ENCODE measurements at places on chromosomes 16 and 17.

DNA sequence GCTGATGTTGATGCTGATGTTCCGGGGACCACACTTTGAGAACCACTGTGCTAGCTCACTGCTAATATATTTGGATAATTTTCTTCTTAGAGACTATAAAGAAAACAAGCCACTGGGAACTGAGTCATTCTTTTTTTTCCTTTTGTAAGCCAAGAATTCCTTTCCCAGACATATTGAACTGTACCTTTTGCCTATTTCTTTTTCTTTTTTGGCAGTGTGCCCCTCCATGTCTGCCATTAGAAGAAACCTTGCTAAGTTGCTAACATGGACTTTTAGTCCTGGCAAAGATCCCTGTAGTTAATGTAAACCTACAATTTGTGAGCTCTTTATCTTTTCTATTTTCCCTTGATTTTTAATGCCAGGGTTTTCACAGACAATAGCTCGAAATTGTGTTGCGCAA lies 17.3 kb upstream of the ERCC4 start:
- DNase-seq: no peak

DNA sequence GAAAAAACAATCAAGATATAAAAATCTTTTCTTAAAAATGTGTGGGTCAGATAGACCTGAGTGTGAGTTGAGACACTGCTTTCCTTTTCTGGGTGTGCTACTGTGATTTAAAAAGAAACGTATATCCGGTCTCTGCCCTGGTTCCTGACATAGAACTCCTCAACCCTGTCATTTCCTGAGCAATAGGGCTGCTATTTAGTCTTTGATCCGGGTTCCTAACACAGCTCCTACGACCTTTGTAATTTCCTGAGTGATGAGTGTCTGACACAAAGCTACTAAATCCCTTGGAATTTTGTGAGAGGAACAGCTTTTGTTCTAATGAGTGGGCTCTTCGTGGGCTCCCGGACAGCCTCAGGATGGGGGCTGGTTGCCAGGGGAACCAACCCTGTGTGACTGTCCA lies 93.9 kb upstream of the FA2H start:
- DNase-seq: no peak

GRCh38 chr17:3440451-3440850 lies 6.8 kb upstream of the OR1E2 start:
- DNase-seq: no peak

DNA sequence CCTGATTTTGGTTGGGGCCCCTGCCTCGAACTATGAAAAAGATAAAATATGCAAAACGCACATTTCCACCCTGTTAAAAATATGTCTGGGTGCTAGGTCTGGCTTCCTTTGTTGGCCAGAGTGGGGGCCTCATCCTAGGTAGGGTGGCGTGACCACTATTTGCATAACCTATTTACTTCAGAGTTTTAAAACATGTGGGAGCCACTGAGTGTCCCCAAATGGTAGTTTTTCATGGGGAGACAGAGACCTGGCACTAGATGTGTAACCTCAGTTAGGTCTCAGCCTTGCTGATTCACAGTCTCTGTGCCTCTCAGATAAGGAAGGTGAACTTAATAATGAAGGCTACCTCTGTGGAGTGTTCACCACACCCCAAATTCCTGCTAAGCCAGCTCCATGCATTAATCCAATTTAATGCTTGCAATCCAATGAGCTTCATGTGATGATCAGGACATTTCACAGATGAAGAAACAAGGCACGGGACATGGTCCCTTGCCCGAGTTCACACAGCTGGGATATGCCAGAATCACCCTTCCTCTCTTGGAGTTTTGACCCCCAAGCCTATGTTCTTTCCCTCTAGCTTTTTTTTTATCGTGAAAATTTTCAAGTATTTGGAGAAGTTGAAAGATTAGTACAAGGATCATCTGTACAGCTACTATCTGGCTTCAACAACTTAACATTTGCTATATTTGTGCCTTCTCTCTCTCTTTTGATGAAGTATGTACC lies 103.4 kb downstream of the IRF8 start:
- DNase-seq: no peak

DNA sequence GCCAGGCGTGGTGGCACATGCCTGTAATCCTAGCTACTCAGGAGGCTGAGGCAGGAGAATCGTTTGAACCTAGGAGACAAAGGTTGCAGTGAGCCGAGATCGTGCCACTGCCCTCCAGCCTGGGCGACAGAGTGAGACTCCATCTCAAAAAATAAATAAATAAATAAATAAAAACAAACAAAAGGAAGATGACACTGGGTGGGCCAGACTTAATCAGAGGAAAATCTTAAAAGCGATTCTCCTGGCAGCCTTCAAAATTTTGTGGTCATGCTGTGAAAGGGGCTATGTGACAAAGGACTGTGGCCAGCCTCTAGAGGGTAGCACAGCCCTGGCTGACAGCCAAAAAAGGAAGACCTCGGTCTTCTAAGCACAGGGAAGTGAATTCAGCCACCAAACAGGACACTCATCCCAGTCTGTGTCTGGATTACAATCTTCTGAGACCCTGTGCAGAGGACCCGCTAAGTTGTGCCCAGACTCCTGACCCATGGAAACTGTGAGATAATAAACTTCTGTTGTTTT lies 391.1 kb downstream of the CNTNAP4 start:
- DNase-seq: no peak

- DNase-seq: no peak
These were observed 98.2 kb downstream of the ADAMTS18 start for GRCh38 chr16:77336637-77337036.

GRCh38 chr16:11560701-11561453 lies 25.8 kb downstream of the LITAF start:
- no peak for DNase-seq

DNA sequence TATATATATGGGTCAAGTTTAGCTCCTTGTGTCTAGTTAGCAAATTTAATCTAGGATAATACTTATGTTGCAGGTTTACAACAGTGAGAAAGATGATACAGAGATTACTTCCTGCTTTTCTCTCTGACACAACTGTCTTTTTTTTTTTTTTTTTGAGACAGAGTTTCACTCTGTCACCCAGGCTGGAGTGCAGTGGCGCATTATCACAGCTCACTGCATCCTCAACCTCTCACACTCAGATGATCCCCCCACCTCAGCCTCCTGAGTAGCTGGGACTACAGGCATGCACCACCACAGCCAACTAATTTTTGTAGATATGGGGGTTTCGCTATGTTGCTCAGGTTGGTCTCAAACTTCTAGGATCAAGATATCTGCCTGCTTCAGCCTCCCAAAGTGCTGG lies 706.9 kb upstream of the SOX9 start:
- no peak for DNase-seq

DNA sequence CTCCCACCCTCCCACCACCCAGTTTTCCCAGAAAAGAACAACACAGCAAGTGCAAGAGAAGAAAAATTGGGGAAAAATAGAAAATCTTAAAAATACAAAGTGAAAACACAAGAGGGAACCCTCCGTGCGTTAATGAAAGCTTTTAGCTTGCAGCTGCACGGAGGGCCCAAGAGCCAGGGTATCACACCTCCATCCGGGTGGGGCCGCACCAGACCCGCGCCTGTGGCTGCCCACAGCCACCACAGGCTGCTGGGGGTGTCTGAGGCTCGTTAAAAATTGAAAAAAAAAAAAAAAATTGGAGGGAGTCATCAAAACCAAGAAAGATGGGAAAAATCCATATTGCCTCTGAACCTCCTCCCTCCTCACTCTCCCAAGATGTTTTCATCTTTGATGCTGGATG lies 18.6 kb downstream of the ENGASE start:
- DNase-seq: no peak

- DNase-seq: peak; percentile 35
These were observed 111.7 kb downstream of the MAP2K6 start for GRCh38 chr17:69525920-69526841.
